ENCODE measurements at places on chromosomes 1 and 21.

DNA sequence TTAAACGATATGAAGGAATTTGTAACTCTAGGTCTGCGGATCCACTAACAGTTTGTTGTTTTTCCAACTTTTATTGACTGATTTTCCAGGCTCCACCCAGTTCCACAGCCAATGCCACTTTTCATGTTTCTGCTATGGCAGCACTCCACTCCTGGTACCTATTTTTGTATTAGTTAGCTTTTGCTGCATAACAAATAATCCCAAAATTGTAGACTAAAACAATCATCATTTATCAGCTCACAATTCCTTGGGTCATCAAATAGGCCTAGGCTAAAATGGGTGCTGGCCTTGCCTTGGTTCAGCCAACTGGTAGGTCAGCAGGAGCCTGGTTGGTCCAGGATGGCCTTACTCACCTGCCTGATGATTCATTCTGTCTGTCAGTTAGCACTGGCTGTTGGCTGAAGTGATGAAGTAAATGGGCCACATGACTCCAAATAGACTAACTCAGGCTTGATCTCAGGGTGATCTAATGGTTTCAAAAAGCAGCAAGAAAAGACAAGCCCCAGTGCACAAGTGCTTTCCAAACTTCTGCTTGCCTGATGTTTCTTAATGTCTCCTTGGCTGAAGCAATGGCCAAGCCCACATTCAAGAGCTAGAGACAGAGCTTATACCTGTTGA lies 3.2 kb upstream of the C8B start:
- DNase-seq, result no peak

DNA sequence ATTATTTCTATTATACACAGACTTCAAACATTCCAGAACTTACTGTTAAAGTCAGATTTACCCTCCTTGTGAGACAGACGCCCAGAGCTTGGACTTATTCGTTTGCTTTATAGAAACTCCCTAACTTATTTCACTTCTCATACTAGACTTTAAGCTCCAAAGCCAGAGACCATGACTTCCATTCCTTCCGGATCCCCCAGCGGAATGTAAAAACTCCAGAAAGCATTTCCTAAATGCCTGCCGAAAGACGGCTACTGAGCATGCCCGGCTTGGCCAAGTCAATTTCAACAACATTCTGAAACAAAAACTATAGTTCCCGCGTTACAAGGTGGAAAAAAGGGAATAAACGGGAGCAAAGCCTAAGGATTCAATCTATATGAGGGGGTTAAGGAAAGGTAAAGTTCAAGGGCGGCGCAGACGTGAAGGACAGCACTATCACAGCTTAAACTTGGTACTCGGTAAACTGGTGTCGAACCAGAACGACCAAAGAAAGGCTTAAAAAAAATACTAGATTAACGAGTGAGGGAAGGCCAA lies 1.1 kb downstream of the USP48 start:
- no peak for DNase-seq

DNA sequence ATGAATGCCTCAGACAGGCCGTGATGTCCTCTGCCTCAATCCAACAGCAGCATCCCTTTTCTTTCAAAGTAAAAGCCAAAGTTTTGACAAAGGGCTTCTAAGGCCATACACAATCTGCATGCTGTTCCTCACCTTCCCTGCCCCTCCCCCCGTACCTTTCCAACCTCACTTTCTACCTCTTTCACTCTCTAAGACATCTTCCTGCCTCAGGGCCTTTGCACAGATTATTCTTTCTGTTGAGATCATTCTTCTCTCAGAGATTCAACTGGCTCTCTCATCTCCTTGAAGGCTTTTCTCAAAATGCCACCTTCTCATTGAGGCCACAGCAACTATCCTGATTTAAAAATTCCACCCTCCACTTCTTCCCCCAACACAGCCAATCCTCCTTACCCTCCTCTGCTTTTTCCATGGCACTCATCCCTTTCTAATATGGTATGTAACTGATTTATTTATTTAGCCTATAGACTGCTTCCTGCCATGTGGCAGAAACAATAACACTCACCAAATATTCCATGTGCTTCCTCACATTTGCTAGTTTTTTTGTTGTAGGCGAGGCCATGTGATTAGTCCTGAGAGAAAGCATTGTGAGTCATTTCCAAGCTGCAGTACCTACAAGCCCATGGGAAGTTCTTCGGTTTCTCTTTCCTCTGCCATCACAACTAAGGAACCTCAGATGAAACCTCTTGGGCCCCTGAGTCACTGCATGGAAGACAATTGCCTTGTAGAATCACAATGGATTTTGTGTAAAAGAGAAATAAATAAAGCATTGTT lies 58.7 kb upstream of the GADD45A start:
- DNase-seq, result no peak

DNA sequence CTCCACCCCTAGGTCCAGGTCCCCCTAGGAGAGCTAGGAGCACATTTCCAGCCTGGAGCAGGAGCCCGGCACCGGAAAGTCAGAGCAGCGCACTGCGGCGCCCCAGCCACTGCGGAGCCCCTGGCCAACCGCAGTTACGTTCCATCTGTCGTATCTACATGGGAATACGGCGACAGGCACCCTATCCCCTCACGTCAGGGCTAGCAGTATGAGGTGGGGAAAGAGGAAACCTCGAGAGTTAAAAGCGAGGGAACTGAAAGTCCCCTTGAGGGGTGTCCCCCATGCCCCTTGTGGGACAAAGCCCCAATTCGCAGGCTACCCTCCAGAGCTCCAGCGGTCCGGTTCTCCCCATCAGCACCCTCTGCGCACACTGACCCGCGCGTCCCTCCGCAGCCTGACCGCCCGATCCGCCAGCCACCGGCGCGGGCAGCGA lies 995 bp downstream of the COLGALT2 start:
- DNase-seq, result peak; percentile 9

DNA sequence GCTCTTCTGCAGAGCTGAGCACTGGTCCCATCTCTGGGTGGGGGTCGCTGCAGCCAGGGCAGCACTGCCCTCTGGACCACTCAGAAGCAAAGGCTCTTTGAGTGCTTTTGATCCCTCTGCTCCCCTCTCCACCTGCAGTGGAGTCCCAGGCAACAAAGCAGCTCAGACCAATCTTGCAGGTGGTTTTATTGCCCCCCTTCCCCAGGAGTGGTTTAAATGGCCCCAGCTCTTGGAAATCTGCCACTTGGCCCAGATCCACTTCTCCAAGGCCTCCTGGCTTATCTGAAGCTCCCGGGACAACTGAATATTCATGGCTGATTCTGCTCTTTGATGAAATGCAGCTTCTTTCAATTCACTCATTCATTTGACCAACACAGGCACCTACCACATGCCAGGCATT lies 2.7 kb downstream of the STUM start:
- DNase-seq, result no peak

- no peak for DNase-seq
Measured at GRCh38 chr21:41919666-41920398, 34.0 kb downstream of the C2CD2 start.

DNA sequence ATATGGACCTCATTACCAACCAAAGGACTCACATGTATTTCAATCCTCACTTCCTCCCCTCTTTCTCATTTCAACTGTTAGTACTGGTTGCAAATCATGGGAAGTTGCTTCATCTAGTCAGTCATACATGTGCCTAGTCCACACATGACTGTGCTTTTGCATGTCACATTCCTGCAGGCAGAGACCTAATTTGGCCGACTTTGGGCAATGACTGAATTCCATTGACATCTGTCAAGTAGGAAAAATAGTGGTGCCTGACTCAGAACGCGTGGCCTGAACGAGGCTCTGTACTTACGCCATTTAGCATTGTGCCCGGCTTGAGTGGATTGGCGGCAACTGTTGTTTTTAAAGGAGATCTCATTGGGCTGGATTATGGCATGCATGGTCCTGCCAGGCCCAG lies 18.0 kb downstream of the PTPRU start:
- DNase-seq, result no peak

GRCh38 chr1:228742281-228742860 lies 7.1 kb downstream of the RHOU start:
- no peak for DNase-seq

GRCh38 chr1:107232426-107232825 lies 91.6 kb downstream of the NTNG1 start:
- no peak for DNase-seq

DNA sequence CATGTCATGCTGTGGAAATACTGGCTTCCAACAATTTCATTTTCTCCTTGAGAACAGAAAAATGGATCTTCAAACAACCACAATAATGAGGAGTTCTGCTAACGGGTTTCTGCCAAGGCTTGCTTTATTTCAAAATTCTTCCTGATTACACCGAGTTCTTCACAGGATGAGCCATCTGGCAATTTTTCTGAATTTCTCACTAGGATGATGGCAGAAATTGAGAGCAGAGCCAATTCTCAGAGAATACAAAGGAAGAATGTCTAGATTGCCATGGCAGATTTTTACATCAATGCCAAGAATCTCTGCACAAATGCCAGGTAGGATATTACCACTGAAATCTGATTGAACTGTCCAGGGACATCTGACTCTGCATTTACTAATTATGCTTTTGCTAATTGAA lies 619.0 kb upstream of the CHRM3 start:
- no peak for DNase-seq

GRCh38 chr1:22601610-22602009 lies 34.8 kb upstream of the C1QA start:
- no peak for DNase-seq

DNA sequence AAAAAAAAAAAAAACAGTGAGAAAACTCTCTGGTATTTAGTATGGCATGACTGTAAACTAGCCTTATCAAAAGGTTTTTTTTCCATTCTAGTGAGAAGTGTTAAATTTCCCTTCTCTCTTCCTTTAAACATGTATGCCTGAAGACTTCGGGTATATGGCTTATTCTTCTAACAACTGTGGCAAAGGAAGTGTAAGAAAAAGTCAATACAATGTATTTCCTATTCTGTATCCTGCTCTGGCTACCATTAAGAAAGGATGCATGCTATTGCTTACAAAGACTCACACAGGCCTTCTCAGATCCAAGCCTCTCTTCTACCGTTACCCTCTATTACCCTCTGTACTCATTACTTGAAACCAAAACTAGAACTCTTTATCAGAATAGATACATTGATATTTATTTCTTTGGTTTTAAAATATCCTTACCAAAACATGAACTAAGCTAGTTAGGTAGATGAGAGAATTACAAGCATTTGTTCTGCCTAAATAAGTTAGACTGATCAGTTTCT lies 8.4 kb downstream of the CEPT1 start:
- DNase-seq, result no peak

GRCh38 chr1:7432900-7433380 lies 338.2 kb upstream of the VAMP3 start:
- DNase-seq, result no peak

- DNase-seq, result no peak
Measured at GRCh38 chr1:44499306-44499705, 94.3 kb downstream of the RNF220 start.

GRCh38 chr1:212566522-212567479 lies 41.8 kb upstream of the ATF3 start:
- DNase-seq, result peak; percentile 93
